ENCODE measurements at places on chromosomes 4 and X.
A peak's percentile ranks its signal among the peaks of the same experiment; 100 is the strongest.

- DNase-seq: no peak
Measured at GRCh38 chrX:103344606-103345005, 11.7 kb upstream of the TCEAL9 start.

GRCh38 chrX:48695534-48695896, 1.0 kb upstream of the SUV39H1 start:
- DNase-seq: no peak

- DNase-seq: peak; percentile 76
Measured at GRCh38 chrX:108122748-108123147, 31.2 kb downstream of the ATG4A start.

- DNase-seq: no peak
Measured at GRCh38 chrX:13123247-13123856, 78.9 kb upstream of the FAM9C start.

- no peak for DNase-seq
Measured at GRCh38 chr4:185080545-185080944, 62.3 kb downstream of the HELT start.

GRCh38 chrX:79082899-79083298, 61.6 kb upstream of the GPR174 start:
- DNase-seq: no peak

DNA sequence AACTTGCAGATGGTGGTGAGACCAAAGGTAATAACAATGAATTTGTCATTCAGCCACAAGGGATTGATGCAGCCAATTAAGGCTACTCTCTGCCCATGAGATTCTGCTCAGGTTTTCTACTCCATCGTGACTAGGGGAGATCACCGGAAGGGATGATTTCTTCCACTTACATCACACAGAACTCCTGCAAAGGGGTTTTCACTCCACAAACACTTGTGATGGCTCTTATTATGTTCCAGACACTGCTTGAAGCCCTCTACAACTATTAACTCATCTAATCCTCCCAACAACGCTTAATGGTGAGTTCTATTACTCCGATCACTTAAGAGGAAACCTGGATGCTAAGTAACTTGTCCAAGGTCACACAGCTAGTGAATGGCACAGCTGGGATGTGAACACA, 55.9 kb downstream of the MTNR1A start:
- DNase-seq: no peak

DNA sequence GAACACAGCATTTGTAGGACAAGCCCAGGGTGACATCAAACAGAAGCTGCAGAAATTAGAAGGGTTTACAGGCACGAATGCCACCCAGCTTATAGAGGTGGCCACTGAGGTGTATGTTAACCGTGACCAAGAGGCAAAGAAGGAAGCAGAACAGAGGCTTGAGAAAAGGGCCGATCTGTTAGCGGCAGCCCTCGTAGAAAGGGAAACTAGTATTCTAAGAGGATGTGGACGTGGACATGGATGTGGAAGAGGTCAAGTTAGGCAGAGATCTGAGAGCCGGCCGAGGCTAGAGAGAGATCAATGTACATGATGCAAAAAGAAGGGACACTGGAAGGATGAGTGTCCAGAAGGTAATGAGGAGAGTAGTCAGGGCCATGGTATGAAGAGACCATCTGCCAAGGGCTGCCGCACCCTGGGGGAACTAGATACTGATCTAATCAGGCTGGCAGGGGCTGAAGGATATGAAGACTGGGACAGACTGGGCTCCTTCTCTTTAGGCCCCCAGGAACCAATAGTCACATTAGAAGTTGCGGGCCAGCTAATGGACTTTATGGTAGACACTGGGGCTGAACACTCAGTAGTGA, 27.5 kb downstream of the LIAS start:
- no peak for DNase-seq

- peak; percentile 33 for DNase-seq
Measured at GRCh38 chr4:131052646-131053045, 1956.7 kb downstream of the C4orf33 start.
